ENCODE measurements at places on chromosomes 12 and 14.

DNA sequence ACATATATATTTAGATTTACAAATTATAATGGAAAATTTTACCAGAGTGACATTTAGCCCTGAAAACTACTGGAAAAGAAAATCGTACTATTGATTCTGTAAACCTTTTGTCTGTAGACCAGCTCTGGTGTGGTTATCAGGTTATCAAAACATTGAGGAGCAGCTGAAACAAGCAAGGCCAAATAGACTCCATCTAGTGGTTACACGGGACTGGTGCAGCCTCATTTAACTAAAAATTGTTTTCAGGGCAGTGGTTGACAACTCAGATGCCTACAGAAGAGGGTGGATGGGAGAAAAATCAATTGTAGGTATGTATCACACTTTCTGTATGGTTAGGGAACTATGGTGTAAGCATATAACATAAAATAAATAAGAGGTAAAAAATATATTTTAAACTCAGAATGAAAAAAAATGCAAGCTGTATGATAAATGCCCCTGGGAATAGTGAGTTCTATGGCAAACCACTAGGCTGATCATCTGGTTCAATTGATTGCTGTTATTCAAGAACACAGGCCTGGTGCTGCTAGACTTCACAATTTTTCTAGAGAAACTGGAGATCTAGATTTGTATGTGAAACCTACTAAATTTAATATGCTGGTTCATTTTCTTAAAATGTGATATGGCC is 51.2 kb downstream of the ACSS3 start:
- DNase-seq, result no peak

- DNase-seq, result no peak
Measured at GRCh38 chr12:58757422-58757821, 162.9 kb downstream of the LRIG3 start.

- DNase-seq, result no peak
Measured at GRCh38 chr14:100634026-100634425, 46.8 kb upstream of the BEGAIN start.

- no peak for DNase-seq
Measured at GRCh38 chr12:28899951-28900350, 249.1 kb upstream of the FAR2 start.

- peak; percentile 6 for DNase-seq
Measured at GRCh38 chr12:111842556-111843396, 748 bp downstream of the MAPKAPK5 start.

DNA sequence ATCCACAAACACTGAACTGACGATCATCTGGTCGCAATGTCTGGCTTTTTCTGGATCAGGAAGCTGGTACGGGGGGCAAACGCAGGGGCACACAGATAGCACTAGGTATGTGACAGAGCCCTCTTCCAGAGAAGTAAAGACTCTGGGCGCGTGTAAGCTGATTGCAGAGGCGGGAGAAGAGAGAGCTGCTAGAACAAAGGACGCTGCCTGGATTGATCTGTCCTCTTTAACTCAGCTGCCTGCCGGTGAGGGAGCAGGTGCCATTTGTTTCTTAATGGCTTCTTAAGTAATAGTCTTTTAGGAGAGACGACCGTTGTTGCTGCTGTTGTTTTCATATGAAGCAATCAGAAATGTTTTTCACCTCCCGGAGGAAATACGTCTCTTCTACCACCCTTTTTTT is 77.3 kb downstream of the GLT1D1 start:
- DNase-seq, result no peak

All from activated T-cell treated with anti-CD3 and anti-CD28 coated beads for 1 hour (primary cell).